ENCODE measurements at places on chromosomes 6 and 20. TPM values are rescaled to one million over a fixed set of nuclear protein-coding genes. Genes with fewer than 3 reads are reported as not detected.

The ARMH2 gene
- total RNA-seq = not detected

The ZBTB46 gene
- total RNA-seq = 2.9 TPM

The SLC22A3 gene
- not detected for total RNA-seq

The SNX5 gene
- 105 TPM for total RNA-seq

The ABCC10 gene
- 19.1 TPM for total RNA-seq

The GSTA3 gene
- total RNA-seq = not detected

The PFDN4 gene
- 132 TPM for total RNA-seq

The HEY2 gene
- 0.40 TPM for total RNA-seq

The MAFB gene
- 0.79 TPM for total RNA-seq

The SHLD1 gene
- total RNA-seq = 3.1 TPM

The CST4 gene
- 0.25 TPM for total RNA-seq

The TOX2 gene
- total RNA-seq = 31.3 TPM

The ULBP2 gene
- total RNA-seq = 21.4 TPM

The CRIP3 gene
- total RNA-seq = not detected

The CYP39A1 gene
- total RNA-seq = 0.20 TPM
